ENCODE measurements at places on chromosomes 6 and 20.
A peak's percentile ranks its signal among the peaks of the same experiment; 100 is the strongest.

DNA sequence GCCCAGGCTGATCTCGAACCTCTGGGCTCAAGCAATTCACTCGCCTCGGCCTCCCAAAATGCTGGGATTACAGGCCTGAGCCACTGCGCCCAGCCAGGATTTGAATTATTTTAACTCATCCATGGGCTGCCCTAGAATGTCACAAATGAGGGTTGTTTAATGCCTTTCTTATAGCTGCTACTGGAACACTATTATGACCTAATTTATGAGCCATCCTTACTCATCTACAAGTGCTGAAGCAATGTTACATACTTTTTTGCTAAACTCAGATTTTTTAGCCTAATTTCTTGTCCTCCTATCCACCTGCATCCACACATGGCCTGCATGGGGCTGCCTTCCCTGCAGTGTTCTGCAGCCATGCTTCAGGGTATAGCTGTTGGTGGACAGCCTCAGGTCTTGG lies 59.9 kb downstream of the RTN4IP1 start:
- no peak for DNase-seq

DNA sequence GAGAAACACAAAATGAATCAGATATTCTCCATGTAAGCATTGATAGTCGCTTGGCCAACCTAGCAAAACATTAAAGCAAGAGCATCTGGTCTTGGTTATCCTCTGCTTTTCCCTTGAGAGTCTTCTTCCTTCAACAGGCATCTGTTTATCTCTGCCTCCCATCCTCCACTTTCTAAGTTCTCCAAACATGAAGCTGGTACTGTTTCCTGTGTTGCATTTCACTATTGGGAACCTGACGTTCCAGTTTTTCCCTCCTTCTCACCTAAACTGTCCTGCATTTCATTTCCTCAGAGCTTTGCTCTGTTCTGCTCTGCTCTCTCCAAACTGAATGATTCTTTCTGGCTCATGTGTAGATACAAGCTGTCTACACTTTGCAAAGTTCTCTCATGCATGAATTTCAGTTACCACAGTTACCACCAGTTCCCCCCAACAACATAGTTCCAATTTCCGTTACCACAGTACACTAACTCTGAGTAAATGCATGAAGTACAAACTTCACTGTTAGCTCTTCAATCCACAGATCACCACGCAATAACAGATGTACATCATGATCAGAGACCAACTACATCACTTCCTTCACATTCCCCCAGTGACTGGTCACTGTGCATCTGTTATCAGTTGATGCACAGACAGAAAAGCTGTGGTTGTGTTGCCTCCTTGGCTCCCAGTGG lies 86.7 kb upstream of the F13A1 start:
- peak; percentile 47 for DNase-seq

- no peak for DNase-seq
Measured at GRCh38 chr6:15852289-15852688, 189.5 kb upstream of the DTNBP1 start.

DNA sequence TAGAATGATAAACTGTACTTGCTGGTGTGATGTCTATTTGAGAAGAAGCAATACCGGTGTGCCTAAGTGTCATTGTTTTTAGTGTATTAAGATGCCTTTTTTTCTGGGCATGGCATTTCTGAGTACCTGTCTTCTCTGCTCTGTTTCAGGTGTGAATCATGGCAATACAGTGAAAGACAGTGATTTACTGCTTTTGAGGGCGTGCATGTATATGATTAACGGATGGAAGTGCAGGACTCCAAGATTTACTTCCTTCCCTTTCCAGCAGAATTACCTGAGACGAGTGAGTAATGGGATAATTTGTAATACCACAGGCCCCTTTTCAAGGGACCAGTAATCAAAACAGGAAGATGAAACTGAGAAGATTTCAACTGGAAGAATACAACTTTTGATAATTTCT lies 315.8 kb downstream of the SOX4 start:
- no peak for DNase-seq

- no peak for DNase-seq
Measured at GRCh38 chr20:50924261-50924920, 6.8 kb downstream of the ADNP start.

DNA sequence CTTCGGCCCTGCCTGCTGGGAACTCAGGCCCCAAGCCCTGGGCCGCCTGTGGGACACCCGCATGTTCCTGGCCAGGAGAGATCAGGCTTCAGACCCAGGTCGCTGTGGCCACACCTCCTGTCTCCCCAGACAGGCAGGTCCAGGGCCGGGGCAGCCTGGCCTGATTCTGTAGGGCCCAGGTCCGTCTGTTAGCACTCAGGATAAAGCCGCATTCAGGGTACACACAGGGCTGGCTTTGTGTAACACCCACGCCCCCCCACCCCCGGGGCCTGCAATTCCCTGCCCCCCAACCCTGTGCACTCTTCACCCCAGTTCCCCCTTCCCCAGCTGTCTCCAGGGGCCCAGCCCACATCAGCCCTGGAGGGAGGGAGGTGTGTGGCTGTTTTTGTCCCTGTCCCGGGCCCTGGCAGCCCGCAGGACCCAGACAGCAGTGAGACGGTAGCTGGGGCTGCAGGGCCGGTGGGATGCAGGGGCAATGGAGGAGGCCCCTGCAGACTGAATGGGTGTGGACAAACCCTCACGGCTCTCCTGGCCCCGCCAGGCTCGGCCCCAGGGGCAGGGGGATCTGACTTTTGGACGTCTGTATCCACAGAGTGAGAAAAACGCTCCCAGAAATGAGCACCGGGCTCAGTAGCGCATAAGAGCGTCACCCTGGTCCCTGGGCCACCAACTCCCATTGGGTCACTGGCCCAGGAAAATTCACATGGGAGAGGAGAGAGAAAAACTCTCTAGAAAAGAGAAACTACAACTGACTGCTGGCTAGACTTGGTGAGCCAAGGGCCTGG lies 42.4 kb upstream of the ZBP1 start:
- DNase-seq: no peak

DNA sequence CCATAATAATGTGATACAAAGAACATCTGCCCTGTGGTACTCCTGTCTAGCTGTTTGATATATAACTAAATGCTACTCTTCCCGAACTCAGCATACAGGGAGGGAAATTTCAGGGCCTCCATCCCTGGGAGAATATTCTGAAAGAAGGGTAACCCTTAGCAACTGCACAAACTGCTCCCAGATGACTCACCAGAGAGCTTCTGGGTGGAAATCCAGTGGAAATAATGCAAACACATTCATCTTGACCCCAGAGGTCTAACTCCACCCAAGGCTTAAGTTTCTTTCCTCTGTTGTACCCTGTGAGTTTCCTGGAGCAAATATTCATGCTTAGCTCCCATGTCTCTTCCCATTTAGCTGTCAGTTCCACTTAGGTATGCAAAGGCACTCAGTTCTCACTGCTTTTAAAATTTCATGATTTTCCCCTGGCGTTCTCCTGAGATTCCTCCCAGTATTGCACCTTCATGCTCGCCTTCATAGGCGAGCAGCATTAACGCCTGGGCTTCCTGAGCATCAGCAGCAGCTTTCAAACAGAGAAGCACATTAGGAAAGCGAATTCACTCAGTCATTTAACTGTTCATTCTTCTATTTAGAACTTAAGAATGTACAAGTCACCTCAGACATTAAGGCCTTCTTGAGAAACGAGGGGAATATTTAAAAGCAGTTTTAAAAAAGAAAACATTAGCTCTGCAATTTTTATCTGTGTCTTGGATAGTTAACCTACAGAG lies 43.8 kb upstream of the LAMA4 start:
- DNase-seq: no peak

- DNase-seq: no peak
Measured at GRCh38 chr20:61559706-61560315, 307.8 kb downstream of the CDH4 start.

GRCh38 chr6:30490026-30490876 lies 942 bp downstream of the HLA-E start:
- no peak for DNase-seq

GRCh38 chr6:35368038-35368887 lies 25.9 kb downstream of the PPARD start:
- DNase-seq: no peak

GRCh38 chr6:103215847-103216246 lies 1643.9 kb downstream of the HACE1 start:
- DNase-seq: no peak

- no peak for DNase-seq
Measured at GRCh38 chr6:94269256-94269655, 849.9 kb upstream of the EPHA7 start.

DNA sequence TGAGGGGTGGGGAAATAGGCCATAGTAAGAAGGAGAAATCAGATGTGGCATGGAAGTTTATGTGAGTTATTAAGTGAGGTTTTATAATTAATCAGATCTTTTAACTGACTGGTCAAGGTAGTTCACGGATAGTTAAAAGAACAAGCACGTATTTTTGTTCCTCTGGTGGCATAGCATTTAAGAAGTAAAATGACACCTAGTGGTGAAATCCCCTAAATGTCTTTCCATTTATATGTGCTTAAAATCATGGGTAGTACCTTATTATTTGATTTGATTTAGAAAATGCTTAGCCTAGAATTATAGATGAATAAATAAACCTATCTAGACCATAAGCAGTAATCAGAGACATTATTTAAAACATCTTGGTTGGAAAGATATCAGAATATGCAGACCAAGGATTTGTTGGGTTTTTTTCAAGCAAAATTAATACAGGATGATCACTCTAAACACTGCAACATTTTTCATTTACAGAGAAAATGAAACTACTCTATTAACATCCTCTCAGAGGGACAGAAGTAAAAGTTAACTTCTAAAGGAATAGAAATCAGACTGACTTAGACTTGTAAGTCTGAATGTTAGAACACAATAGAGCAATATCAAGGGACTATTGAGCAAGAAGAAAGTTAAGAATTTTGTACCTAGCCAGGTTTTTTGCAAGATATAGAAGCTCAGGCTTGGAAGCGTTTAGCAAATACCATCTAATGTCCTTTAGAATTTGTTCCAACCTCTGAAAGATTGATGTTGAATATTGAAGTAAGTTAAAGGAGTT lies 81.1 kb downstream of the STXBP5 start:
- DNase-seq: peak; percentile 27

DNA sequence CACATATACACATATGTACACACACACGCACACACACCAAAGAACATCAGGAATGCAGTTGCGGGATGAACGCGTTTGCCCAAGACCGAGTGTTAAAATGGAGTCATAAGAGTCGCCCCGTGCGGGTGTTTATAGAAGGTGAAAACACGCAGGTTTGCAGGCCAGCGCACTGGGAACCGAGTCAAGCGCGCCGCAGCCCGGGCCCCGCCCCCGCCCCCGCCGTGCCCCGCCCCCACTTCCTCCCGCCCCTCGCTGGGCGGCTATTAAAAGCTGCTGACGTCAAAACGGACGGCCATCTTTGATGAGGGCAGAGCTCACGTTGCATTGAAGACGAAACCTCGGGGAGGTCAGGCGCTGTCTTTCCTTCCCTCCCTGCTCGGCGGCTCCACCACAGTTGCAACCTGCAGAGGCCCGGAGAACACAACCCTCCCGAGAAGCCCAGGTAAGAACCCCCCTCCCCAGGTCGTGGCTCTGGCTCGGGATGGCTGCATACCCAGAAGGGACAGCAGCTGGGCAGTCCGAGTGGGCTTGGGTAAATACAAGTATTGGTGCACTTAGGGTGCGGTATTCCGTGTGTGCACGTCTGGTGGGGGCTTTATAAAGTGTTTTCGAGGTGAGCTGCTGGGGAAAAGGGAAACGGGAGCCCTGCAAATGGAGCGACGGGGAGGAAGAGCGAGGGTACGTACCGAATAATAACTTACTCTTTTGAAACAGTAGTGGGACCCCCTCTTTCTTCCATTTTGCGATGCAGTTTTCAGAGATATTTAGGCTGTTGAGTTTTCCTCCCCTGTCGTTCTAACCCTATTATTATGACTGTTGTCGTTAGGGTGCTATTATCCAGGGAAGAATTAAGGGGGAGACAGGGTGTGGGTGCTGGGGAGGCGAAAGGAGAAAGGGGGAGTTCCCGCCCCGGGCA lies at the start of gene SNAP25:
SNAP25 (plus strand) TSS at position 295 of the 916 bp plus-strand sequence. CDS start 56,662 bp downstream, outside the sequence.
- peak; percentile 81 for DNase-seq

DNA sequence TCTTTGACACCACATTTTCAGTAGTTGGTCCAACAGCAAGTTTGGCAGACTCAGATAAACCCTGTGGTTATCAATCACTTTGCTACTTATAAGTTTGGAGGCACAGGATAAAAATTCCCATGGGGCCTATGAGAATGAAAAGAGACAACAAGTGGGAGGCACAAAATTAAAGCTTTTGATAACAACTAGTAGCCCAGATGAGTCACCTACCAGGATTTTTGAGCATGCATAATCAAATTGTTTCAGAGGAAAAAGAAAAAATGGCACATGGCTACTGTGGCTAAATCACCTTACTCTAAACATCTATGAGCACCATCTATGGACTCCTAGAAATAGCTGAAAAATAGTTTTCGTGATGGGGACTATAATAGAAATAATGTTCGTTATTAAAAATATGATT lies 40.8 kb upstream of the BMP5 start:
- no peak for DNase-seq

DNA sequence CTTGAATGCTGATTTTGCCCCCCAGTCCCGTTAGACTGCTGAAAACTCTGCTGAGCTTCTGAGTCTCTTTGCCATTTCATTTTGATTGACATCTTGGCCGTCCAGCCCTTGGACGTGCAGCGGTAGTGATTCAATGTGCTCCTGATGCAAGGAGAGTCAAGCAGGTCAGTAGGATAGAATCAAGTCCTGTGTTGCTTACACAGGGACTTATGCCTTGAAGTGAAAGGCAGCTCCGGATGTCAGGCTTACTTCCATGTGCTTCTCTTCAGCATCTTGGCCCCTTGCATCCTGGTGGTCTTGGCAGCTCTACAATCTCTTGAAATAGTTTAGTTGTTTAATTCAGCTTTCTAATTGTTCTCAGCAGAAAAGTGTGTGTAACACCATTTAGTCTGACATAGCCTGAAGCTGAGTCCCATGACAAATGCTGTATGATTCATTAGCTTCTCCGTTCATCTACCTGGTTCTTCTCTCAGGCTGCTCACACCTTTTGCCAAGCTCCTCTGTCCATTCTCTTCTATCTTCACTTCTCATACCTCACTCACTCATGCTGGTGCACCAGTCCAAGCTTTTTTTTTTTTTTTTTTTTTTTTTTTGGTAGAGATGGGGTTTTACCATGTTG lies 76.0 kb downstream of the EZR start:
- DNase-seq: no peak

- no peak for DNase-seq
Measured at GRCh38 chr20:18712882-18713281, 100.7 kb upstream of the SCP2D1 start.

- DNase-seq: no peak
Measured at GRCh38 chr20:62962221-62962879, 9.8 kb downstream of the SLC17A9 start.

- peak; percentile 21 for DNase-seq
Measured at GRCh38 chr6:139230391-139230840, 61.4 kb downstream of the TXLNB start.

DNA sequence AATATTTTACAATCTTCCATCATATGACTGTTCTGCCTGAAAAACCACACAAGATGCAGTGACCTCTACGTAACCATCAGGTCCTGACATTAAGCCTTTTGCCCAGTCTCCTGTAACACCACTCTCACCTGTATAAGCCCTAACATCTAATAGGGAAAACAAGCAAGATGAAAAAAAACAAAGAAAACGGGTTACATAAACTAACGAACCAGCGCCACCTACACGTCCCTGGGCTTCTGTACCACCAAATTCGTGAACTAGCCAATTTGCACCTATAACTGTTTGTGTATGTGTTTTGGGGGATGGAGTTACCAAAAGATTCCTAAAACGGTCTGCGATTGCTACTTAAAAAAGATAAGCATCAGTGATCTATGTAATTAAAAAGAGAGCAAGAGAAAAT lies 70.2 kb downstream of the BLOC1S5 start:
- DNase-seq: no peak

GRCh38 chr6:110741517-110741916 lies 73.8 kb downstream of the CDK19 start:
- no peak for DNase-seq

Data from NCI-H1694 treated with DMSO at 0.1 percent for 48 hours (cell line).